Activated CD4-positive, alpha-beta memory T cell treated with anti-CD3 and anti-CD28 coated beads for 36 hours (primary cell): ENCODE measurements at places on chromosomes 5 and 9. TPM values are rescaled to one million over a fixed set of nuclear protein-coding genes. Genes with fewer than 3 reads are reported as not detected.

- DNase-seq, result no peak
Observed at GRCh38 chr9:93012963-93013855, 45.3 kb upstream of the SUSD3 start.

DNA sequence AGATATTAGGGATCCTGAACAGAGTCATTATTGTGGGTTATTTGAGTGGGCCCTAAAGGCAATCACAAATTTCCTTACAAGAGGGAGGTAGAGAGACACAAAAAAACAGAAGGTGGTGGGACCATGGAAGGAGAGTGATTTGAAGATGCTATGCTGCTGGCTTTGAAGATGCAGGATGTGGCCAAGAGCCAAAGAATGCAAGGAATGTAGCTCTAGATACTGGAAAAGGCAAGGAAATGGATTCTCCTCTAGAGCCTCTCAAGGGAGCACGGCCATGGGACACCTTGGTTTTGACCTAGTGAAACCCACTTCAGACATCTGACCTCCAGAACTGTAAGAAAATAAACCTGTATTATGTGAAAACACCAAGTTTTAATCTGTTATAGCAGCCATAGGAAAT lies 53.8 kb downstream of the TTC39B start:
- no peak for DNase-seq

Gene MLANA
- total RNA-seq, result not detected

Gene SLCO6A1
- total RNA-seq, result not detected

DNA sequence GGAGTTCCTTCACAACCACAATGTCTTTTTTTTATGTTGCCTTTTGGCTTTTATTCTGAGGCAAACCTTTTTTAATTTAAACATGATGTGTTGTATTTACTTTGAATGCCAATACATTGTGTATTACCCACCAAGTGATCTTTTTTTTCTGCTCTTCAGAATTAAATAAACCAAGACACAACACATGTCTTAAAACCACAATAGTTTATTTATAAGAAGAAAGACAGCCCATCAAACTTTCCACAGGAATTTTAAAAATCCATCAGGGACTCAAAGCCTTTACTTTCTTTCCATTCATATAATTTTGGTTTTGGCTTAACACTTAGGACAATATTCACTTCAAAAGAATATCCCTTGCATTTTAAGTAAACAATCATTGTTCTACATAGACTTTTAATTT lies 321.8 kb upstream of the MEF2C start:
- no peak for DNase-seq

DNA sequence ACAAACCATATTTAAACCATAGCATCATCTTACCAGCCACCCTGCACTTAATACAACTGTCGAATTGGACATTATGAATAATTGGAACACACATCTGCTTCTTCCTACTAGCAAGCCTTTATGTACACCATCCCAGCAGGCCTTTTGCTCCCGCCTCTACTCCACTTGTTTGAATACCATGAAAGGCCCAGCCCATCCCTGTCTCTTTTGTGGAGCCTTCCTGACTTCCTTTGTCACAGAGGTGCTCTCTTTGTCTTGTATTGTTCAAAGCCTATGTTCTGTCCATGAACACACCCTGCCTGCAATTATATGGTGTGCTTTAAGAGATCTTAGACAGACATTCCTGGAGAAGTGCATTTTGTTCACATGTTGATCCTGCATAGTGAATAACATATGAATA lies 465.7 kb downstream of the DIRAS2 start:
- DNase-seq, result no peak

Gene SOHLH1
- not detected for total RNA-seq

Gene HTR1A
- not detected for total RNA-seq

Gene PCDHGA1
- not detected for total RNA-seq

Gene KLF4
- total RNA-seq, result 0.75 TPM

Gene NEUROG1
- not detected for total RNA-seq

Gene SLC23A1
- total RNA-seq, result 1.4 TPM

DNA sequence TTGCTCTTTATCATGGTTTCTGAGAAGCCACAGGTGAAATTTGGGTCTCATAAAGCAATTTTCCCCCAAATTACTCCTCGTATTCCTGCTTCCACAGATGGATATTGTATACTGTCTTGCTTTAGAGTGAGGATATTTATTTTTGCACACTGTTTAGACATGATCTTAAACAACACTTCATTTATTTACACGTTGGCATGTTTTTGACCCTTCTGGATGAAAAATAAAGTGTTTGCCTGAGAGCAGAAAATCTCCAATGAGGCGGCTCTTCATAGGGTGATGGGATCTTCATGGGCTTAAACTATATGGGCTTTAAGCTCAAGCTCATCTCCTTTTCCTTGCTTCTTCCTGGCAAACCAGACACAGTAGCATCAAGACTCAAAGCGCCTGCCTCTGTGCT lies 148.4 kb downstream of the MACROH2A1 start:
- DNase-seq, result no peak

Gene NUTM2F
- total RNA-seq, result not detected

- DNase-seq, result no peak
Observed at GRCh38 chr9:76462126-76462525, 3.1 kb downstream of the GCNT1 start.

GRCh38 chr9:129983891-129984290 lies 59.1 kb downstream of the FNBP1 start:
- no peak for DNase-seq

DNA sequence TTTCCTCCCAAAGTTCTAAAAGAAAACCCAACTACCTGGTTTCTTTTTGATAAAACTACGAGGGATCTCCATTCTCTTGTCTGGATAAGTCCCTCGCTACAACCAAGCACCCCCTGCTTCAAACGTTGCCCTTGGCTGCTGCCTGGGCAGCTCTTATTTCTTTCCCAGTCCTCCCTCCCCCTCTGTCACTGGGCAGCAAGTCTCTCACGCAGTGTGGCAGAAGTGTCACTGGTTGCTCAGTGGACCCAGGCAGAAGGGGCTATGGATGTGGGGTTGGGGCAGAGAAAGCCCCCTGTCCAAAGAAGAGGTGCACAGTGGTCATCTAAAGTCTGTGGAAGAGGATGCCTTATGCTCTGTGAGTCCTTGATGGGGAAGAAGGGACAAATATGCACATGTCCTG lies 7.2 kb upstream of the SMIM32 start:
- no peak for DNase-seq

GRCh38 chr5:175470781-175471180 lies 7.6 kb upstream of the SFXN1 start:
- DNase-seq, result no peak

Gene DNAH5
- total RNA-seq, result not detected

GRCh38 chr5:6411141-6411540 lies 32.8 kb upstream of the MED10 start:
- DNase-seq, result no peak

DNA sequence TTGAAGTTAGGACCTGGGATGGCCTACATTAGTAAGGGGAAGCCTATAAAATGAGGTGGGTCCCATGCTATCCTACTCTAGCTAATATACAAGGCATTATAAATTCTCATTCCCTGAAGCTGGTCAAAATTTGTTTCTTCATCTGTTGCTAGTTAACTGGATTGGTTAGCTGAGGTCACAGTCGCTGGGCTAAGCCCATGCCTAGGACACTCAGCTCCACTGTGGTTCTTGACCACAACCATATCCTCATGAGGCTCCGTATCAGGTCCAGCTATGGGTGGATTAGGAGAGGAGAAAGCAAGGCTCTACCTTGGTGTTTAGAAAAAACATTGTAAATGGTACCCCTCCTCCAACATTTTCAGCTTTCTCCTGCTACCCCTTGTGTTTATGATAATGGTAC lies 52.8 kb upstream of the RAI14 start:
- no peak for DNase-seq

- DNase-seq, result no peak
Observed at GRCh38 chr5:14397717-14398116, 183.9 kb upstream of the OTULINL start.

- DNase-seq, result no peak
Observed at GRCh38 chr5:125410537-125411070, 664.2 kb upstream of the ZNF608 start.

DNA sequence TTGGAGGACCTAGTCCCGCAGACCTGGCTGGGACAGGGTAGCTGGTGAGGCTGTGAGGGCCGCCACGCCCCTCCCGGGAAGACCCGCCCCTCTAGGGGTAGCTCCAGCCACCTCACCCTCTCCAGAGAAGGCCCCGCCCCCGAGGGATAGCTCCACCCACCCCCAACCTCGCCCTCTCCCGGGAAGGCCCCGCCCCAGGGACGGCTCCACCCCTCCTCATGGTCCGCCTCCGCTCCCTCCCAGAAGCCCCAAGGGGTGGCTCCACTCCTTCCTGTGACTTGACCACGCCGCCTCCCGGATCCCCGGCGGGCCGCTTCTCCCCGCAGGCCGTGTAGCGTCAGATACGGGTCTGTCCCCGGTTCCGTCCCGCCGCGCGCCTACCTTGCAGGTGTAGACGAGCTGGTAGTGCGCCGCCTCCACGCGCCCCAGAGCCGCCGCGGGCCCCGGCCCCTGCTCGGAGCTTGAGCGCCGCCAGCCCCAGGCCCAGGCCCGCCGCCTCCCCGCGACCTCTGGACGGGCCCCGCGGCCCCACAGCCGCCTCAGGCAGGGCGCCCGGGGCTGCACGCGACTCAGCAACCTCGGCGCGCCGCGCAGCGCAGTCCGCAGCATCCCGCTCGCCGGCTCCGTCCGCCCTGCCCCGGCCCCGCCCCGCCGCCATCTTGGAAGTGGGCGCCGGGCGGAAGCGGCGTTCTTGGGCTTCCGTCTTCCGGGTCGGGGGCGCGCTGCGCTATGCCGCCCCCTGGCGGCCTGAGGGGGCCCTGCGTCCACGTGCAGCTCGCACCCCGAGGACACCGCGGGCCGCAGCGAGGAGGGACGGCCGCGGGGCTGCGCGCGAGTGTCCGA lies at the start of gene DNLZ:
TSS of gene DNLZ (minus strand) at position 639 of the 843 bp plus-strand sequence. CDS start at position 609, 30 bp downstream.
- peak; percentile 98 for DNase-seq

Gene C8G
- 0.94 TPM for total RNA-seq

Gene CDKN2B
- total RNA-seq, result 0.10 TPM

DNA sequence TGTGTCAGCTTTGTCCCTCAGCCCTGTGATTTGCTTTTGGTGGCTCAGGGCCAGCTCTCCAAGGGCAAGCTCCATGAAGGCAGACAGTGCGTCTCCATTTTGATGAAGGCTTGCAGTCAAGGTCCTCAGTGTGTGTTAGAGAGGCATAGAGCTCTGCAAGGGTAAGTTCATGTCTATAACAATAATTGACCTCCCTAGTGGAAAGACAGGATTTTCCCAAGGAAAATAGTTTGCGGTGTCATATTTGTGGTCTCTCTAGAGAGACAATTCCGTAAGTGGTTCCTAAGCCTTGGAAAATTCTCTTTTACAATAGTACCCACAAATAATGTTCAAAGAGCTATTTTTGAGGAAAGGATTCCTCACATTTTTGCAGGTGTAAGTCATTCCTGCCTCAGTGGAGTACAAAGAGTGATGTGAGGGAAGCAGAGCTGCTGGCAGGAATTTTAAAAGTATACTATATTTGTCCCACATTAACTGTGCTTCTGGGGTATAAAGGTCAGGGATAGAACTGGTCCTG lies 40.2 kb downstream of the SLC1A3 start:
- no peak for DNase-seq

Gene CCDC180
- total RNA-seq, result 1.1 TPM
